ENCODE measurements at places on chromosomes 5 and 9.

- no peak for DNase-seq
These were observed 19.1 kb downstream of the PTGS1 start for GRCh38 chr9:122389799-122390481.

DNA sequence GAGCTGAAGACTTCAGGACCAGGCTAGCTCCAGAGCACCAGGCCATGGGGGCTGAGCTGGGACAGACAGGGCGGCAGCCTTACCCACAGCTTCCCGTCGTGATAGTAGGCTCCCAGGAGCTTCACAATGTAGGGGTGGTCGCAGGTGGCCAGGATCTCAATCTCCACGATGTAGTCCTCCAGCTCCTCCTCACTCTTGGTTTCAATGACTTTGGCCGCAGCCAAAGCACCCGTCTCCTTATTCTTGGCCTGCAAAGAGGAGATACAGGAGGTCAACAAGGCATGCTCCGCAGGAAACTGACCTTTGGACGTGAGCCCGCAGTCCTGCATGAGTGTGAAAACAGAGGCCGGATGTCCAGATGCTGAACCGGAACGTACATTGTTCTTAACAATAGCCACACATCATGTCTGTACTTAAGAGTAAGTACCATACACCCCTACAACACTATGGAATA lies 31.5 kb downstream of the STK10 start:
- DNase-seq = no peak

- no peak for DNase-seq
These were observed 60.9 kb upstream of the IL17B start for GRCh38 chr5:149439899-149440542.

DNA sequence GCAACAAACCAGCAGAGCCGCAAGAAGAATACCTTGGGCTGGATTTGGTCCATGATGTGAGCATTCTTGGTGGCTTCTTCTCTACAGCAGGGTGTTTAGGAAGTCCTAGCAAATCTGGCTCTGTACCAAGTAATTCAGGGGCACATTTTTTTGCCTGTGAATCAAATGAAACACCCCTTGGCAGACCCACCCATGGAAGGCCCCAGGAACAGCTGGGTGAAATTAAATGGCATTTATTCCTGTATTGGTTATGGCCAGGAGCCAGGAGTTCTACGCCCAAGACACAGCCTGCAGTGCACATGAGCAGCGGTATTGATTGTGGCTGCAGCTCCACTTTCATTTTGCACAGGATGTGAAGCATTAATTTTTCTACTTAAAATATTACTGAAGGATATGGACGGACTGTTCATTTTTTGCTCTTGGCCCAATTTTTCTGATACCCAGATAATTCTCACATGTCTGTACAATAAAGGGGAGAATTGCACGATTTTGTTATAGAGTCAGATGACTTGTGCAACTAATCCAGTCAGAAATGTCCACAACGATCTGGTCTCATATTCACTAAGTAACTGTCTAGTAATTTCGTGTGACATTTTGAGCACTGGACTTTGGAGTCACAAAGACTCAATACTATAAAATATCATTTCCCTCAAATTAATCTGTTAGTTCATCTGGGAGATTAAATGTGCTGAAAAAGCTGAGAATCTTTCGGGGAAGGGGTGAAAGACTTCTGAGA lies 120.7 kb upstream of the APC start:
- DNase-seq = no peak

DNA sequence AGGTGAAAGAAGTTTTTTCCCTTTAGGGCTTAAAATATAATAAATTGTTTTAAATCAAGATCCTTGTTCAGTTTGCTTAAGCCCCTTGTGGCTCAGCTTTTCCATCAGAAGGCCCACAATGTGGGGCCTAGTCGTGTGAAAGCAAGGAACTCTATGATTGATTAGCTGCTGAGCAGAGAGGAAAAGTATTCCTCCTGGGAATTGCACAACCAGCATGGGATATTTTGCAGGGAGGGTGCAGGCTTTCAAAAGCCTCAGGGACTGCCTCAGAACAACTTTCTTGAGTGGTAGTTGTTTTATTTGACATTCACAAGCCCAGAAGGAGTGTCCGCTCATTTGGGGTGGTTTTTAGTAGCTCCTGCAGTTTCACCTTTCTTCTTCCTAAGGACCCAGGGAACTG lies 19.8 kb downstream of the TTC23L start:
- no peak for DNase-seq

DNA sequence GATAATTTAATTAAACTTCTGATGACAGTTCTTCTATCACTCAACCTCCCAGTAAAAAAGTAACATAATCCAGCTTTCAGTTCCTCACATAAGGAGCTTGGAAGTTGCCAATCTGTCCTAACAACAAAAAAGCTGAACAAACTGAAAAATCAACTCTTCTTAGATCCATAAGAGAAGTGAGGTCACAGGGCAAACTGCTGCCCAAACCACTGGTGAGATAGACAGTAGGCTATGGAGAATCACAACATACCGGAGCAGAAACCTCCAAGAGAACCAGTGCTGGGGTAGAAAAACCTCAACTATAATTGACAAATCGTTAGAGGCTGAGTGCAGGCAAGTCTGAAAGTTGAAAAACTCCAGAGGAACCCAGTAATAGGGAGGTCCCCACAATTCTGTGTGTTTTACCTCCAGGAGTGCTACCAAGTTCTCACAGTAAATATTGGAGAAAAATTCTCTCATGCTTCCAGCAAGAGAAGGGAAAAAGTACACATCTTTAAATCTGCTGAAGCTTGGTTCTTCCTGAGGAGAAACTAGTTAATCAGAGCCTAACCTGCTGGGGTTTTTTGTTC lies 300.0 kb downstream of the PDE4D start:
- DNase-seq = no peak

- DNase-seq = peak; percentile 17
These were observed 32.3 kb downstream of the TNPO1 start for GRCh38 chr5:72848474-72849428.

- DNase-seq = no peak
These were observed 818.2 kb downstream of the TLR4 start for GRCh38 chr9:118522093-118523028.

DNA sequence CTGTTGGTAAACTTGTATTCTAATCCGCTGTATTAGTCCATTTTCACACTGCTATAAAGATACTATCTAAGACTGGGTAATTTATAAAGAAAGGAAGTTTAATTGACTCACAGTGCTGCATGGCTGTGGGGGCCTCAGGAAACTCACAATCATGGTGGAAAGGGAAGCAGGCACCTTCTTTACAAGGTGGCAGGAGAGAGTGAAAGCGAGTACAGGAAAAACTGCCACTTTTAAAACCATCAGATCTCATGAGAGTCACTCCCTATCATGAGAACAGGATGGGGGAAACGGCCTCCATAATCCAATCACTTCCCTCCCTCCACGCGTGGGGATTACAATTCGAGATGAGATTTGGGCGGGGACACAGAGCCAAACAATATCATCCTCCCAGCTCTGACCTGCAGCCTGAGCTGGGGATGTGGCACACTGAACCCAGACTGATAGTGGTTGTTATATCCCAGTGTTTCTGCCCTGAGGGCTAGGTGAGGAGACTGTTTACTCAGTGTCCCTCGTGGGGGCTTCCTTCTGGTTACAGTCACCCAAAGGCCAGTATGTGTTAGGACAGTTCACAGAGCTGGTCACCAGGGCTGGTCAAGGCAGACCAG lies 488.3 kb downstream of the KDM4C start:
- no peak for DNase-seq

GRCh38 chr5:32159328-32160072 lies 14.6 kb downstream of the GOLPH3 start:
- no peak for DNase-seq

DNA sequence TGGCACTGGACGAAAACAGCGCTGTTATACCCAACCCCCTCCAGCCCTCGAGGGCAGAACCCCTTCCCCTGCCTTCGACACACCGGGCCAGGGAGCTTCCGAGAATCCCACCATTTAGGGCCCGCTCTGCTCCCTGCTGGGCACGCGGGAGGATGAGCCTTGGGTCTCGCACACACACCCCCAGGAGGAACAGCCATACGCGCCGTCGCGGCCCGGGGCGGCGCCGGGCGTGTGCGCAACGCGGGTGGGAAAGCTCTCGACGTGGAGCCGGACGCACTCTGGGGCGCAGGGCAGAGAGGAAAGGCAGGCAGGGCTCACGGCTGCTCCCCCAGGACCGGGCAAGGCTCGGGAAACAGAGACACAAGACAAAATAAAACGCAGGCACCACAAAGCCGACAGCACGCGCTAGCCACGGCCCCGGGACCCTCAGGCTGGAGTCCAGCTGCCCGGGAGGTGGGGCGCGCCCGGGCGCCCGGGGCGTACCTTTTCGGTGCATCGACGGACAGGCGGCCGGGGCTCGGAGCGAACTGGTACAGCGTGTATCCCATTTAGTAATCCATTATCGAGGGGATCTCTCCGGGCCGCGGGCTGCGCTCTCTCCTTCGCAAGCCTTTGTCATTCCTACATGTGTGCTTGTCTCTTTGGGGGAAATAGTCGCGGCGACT lies 789 bp downstream of the SEMA6A start:
- no peak for DNase-seq

GRCh38 chr5:177364159-177364962 lies 6.6 kb downstream of the RGS14 start:
- no peak for DNase-seq

GRCh38 chr9:108235609-108236008 lies 620.2 kb downstream of the ACTL7B start:
- DNase-seq = no peak

GRCh38 chr9:13814647-13815400 lies 499.1 kb downstream of the NFIB start:
- DNase-seq = no peak

DNA sequence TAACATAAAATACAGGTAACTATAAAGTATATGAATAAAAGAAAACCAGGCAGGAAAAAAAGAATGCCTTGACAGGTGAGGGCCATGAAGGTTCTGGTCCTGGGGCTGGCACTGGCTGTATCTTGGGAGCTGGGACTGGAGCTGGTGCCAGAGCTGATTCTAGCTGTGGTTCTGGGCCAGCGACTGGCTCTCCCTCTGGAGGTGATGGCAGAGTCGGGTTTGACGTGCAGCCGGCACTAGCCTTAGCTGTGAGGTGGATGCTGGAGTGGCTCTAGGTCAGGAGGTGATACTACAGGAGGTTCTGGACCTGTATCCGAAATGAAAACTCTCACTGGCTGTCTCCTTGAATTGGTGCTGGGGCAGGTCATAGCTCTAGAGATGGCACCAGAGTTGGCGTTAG lies 22.3 kb downstream of the OBP2B start:
- DNase-seq = no peak

DNA sequence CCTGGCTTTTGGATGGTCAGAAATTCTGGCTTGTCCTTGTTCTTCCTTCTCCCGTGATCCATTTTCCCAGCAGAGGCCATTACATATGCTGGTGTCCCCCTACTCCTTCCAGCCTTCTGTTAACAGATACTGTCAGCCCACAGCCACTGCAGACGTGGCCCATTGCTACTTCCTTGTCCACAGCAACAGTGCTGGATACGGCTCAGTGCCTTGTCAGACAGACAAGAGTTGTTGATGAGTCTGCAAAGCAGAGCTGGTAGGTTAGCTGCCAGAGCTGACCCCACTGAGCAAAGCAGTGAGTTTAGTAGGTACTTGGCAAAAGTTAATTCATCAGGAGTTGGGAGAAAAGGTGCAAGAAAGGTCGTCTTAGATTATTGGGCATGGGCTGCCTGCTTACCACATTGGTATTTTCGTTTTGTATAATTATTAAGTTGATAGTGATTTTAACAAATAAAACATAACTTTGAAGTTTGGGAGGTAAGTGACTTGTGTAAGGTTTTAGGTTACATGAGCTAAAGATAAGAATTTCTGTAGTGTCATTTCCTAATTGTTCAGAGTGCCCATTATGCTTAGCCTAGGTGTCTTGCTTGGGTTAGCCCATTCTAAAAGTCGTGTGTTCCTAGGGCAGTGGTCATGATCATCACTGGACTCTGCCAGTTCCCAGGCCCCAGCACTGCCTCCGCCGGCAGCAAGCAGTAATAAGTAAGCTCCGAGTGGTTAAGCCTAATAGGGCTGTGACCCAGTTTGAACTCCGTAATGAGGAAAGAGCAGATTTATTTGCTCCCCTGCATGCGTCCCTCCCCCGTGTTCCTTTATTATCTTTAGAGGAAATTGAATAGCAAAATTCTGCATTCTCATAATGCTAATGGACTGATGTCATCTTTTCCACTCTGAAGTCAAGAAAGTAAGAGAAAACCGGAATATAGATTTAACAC lies 292.0 kb downstream of the FANCC start:
- DNase-seq = peak; percentile 87

GRCh38 chr9:129884220-129885017 lies 49.2 kb downstream of the USP20 start:
- peak; percentile 74 for DNase-seq

DNA sequence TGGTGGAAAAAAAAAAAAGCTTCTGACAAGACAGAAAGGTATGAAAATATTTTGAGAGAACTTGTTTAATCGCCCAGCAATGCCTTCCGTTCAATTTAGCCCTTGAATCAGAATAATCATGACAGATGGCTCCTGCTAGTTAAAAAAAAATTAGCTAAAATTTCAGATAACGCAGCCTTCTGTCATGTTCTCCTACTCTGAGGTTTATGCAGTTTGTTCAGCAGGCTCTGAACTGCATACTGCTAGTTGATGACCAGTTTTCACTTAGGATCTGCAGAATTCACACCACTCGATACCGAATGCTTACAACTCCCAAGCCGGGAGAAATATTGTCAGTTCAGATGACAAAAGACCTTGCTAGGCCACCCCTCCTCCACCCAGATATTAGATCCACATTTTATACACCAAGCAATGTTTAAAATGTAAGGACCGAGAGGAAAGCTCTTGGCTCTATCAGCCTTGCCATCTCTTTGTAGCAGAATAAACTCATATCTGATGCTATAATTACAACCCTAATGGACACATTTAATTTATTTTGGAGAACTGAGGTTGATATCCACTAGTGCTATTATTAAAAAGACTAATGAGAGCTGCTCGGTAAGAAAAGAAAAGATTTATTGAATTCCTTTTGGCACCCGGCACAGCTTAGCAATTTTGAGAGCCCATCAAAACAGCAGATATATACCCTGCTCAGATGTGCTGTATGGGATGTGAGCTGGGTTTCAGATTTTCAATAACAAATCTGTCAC lies 322.8 kb downstream of the GLIS3 start:
- DNase-seq = no peak

- DNase-seq = no peak
These were observed 117.6 kb downstream of the EFNA5 start for GRCh38 chr5:107553117-107553555.

GRCh38 chr5:44868541-44868940 lies 59.8 kb downstream of the MRPS30 start:
- no peak for DNase-seq

All from right lung (tissue), 10 donors.